ENCODE measurements at places on chromosomes 1 and 21.

DNA sequence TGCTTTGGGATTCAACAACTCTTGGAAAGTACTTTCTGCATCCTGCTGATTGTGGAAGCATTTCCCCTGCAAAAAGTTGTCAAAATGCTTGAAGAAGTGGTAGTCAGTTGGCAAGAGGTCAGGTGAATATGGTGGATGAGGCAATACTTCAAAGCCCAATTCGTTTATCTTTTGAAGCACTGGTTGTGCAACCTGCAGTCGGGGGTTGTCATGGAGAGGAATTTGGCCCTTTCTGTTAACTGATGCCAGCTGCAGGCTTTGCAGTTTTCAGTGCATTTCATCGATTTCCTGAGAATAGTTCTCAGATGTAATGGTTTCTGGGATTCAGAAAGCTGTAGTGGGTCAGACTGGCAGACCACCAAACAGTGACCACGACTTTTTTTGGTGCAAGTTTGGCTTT lies 47.6 kb upstream of the GJA5 start:
- DNase-seq, result no peak

DNA sequence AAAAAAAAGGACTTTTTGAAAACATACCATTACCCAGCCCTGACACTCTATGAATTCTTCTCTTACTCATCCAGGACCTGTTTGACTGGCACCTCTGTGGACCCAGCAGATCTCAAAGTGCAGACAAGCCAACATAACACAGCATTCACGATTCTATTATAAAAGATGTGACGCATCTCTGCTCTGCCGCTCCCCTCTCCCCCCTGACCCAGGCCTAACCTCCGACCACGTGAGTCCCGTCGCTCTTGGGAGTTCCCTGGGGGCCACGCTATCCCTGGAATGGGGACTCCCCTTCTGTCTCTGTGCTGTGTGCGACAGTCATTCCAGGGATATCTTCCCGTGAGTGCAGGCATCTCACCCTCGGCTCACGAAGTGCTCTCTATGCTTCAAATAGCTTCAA lies 21.1 kb downstream of the LRRC38 start:
- no peak for DNase-seq

GRCh38 chr1:98467586-98467985 lies 193.9 kb upstream of the SNX7 start:
- DNase-seq, result no peak

DNA sequence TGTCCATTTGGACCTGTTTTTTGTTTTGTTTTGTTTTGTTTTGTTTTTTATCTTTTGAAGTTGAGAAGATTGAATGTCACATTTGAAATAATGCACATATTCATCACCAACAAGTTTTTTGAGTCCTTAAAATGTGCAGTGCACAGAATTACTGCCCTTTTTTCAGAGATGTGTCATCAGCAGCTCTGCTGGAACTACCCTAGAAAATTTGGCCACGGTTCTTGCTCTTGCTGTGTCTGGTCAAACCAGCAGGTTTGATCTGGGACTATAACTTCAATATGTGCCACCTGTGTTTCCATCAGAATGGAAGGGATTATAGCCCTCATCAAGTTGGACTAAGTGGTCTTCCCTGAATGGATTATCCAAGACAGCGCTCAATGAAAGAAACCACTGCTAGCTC lies 24.1 kb upstream of the CNN3 start:
- no peak for DNase-seq

- DNase-seq, result no peak
Observed at GRCh38 chr1:240194120-240194519, 102.4 kb downstream of the FMN2 start.

DNA sequence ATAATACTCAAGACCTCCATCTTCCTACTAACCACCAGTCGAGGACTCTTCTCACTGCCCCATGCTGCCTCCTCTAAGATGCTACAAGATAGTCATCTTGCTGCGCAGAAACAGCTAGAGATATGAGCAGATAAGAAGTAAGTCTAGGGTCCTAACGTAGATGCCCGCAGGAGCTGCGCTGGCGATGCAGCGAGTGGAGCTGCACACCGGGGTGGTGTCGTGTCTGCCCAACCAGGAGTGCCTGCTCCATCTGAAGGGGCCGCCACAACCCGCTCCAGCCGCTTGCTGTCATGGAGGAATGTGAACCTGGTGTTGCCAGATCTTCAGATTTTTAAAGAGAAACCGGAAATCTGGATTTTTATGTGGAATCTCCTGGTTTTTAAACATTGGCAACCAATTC lies 175.1 kb downstream of the VPS13D start:
- no peak for DNase-seq

- no peak for DNase-seq
Observed at GRCh38 chr1:30853350-30853749, 55.2 kb downstream of the SDC3 start.

DNA sequence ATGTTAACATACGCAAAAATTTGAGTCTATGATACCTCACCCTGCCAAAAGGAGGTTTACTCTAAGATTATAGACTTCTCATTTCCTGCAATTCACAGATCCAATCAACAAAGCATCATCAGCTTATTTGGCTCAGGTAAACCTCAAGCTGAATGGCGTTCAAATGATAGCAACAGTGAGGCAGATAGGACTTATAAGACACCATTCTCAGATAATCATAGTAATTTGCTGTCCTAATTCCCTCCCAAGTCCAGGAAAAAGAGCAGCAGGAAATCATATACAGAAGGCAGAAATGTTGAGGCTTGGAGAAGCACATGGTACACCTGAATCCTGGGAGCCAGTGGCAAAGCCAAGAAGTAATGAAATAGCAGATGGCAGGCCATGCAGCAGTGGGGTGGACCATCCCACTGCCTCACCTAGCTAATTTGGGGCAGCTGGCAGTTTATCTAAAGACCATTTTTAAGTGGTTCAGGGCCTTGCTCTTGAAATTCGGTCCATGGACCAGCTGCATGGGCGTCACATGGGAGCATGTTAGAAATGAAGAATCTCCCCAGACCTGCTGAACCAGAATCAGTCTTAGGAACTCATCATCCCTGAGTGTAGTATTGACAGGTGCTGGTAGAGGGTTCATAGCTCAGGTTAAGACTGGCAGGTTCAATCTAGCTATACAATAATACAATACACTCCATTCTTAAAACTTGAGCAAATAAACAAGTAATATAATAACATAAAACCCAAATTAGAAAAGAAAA lies 57.7 kb downstream of the ASTN1 start:
- DNase-seq, result no peak

- no peak for DNase-seq
Observed at GRCh38 chr21:41615613-41616012, 107.7 kb upstream of the TMPRSS2 start.

All from stimulated activated CD4-positive, alpha-beta T cell treated with anti-CD3 and anti-CD28 coated beads, Interleukin-2, amount 100 ng/mL, for 24 hours (primary cell).